ENCODE measurements at places on chromosomes 6 and 20.

GRCh38 chr20:63740070-63740626, 572 bp downstream of the SLC2A4RG start:
- DNase-seq = peak; percentile 29

GRCh38 chr6:6484681-6485080, 103.8 kb upstream of the LY86 start:
- DNase-seq = no peak

GRCh38 chr6:133977983-133978895, 25.2 kb downstream of the TBPL1 start:
- DNase-seq = no peak

DNA sequence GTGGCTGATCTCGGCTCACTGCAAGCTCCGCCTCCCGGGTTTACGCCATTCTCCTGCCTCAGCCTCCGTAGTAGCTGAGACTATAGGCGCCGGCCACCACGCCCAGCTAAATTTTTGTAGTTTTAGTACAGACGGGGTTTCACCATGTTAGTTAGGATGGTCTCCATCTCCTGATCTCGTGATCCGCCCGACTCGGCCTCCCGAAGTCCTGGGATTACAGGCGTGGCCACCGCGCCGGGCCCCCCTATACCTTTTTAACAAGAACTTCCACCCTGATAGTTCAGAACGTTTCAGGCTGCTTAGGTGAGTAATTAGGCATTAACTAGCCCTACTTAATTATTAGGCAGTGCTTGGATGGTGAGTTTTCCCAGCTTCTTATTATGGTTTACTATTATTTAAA, 552.5 kb downstream of the BCKDHB start:
- no peak for DNase-seq

DNA sequence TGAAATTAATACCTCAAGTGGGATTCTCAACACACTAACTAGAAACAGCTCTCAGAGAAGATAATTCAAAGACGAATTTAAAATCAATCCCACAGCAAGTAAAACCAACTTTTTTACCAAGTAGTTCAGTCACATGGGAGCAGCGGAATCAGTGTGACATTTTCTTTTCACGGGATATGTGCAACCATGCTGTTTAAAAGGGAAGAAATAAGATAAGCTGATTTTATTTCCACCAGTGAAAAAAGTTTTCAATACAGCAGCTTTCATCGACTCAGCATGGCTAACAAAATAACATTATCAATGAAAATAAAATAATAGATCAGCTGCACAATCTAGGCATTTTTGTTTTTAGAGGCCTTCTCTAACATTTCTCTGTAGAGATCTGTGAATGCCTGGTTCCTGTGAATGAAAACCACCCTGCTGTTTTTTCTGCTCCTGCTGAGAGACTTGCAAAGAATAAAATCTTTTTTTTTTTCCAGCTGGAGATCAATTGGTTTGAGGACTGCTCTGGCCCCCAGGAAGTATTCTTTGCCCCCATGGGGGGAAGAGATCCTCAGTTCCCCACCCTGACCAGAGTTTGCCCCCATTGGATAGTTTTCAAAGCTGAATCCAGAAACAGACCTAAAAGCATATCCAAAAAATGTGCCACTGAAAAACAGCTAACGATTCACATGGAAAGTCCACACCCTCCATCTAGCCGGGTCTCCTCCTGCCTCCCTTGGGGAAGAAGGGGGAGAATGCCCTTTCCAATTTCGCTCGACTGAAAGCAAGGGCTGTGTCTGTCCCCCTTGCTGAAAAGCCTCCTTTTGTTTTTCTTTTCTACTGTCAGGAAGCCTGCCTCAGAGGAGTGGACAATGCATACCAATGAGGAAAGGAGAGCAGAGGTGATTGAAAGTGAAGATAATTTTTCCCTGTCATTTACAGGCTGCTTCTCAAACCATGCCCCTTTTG, 317.6 kb downstream of the PRKN start:
- no peak for DNase-seq

- no peak for DNase-seq
Observed at GRCh38 chr6:25627001-25627400, 25.0 kb upstream of the SCGN start.

GRCh38 chr6:70538376-70538775, 28.4 kb upstream of the SDHAF4 start:
- DNase-seq = no peak

GRCh38 chr6:93177918-93178317, 241.4 kb downstream of the EPHA7 start:
- no peak for DNase-seq

- DNase-seq = no peak
Observed at GRCh38 chr6:151289399-151290007, 49.7 kb downstream of the AKAP12 start.

DNA sequence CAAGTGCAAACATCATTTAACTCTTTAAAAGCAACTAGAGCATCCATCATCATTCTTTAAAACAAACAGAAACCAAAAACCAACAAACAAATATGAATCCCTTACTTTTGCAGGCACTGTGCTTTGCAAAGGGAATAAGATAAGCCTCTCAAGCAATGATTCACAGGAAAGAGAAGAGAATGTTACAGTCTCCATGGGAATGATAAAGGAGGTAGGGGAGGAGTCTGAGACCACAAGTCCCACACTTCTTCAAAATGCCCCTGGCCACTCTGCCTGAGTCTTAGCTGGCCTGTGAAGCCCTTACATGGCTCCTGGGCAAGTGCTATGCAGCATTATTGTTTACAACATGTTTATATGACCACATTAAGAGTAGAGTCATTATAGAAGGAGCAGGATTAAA, 257.7 kb upstream of the MARCKS start:
- no peak for DNase-seq

GRCh38 chr6:88698661-88699060, 264.8 kb downstream of the RNGTT start:
- no peak for DNase-seq

DNA sequence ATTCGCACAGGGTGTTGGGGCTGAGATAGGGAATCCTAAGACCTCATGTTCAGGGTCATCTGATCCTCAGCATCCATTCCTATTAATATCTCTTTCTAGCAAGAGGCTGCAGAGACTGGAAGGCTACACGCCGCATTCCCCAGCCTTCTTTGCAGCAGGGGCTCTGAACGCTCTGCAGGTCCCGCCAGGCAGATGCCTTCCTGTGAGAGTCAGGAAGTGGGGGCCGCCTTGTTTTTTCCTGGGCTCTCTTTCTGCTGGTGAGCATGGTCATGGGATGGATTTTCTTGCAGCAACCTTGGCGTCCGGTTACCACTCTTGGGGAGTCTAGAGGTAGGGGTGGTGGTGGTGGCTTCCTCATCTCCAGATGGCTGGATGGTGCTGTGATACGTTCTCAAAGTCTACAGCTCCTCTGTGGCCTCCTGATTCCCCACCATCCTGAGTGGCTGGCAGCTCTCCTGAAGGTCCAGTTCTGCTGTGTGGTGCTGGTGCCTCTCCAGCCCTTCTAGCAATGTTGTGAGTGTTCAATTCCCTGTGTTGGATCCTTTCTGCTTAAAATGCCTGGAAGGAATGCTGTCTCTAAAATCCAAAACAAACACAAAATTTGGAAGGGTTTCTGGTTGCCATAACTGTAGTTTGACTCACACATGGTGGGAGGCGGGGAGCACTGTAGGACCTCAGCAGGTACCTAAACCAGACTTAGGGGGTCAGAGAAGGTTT, 111.9 kb downstream of the CEBPB start:
- DNase-seq = no peak

DNA sequence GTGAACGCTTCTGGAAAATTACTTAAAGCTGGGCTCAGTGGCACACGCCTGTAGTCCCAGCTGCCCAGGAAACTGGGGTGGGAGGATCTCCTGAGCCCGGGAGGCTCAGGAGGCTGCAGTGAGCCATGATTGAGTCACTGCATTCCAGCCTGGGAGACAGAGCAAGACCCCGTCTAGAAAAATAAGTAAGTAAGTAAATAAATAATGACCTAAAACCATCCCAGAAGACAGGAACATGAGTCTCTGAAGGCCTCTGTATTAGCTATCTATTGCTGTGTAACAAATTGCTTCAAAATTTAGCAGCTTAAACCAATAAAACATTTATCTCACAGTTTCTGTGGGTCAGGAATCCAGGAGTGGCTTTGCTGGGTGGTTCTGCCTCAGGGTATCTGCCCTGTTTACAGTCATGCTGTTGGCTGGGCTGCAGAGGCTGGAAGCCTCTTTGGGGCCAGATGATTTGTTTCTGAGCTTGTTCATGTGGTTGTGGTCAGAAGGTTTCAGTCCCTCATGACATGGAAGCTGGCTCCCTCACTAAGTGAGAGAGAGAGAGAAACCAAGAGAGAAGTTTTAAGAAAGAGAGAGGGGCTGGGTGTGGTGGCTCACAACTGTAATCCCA, 48.4 kb upstream of the NCOA3 start:
- no peak for DNase-seq

GRCh38 chr20:51987812-51988211, 185.5 kb upstream of the SALL4 start:
- DNase-seq = no peak

GRCh38 chr6:55902796-55903195, 27.4 kb upstream of the BMP5 start:
- no peak for DNase-seq

GRCh38 chr6:14286144-14286543, 168.6 kb downstream of the CD83 start:
- no peak for DNase-seq

DNA sequence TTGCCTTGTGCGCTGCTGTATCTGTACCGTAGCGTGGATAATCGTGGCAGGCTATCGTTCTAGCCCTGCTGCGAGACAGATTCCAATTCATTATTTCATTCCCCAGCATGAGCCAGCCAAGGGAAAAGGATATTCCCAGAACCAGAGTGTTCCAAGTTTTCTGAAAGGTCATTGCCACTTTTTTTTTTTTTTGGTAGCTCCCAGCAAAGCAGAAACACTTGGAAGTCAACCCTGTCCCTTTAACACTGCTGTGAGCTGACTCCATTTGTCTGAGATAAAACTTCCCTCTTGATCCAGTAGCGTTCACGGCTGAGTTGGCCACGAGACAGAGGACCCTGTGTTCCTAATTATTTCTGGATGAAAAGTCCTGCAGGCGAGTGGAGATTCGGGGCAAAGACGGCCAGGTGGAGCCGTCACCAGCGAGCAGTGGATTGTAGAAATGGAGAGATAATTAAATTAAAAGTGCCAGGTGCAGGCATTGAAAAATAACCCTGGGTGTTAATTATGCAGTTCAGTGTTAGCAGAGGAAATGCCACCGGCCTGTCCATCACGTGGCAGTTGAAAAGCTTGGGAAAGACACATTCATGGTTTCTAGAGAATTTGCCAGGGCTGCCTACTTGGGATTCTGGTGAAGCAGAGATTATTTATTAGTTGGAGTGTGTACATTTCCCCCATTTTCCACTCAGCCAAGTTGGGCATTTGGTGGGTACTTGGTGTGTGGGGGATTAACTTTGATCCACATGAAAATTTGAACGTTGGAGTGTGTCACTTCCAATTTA, 164.2 kb downstream of the SLC24A3 start:
- no peak for DNase-seq

DNA sequence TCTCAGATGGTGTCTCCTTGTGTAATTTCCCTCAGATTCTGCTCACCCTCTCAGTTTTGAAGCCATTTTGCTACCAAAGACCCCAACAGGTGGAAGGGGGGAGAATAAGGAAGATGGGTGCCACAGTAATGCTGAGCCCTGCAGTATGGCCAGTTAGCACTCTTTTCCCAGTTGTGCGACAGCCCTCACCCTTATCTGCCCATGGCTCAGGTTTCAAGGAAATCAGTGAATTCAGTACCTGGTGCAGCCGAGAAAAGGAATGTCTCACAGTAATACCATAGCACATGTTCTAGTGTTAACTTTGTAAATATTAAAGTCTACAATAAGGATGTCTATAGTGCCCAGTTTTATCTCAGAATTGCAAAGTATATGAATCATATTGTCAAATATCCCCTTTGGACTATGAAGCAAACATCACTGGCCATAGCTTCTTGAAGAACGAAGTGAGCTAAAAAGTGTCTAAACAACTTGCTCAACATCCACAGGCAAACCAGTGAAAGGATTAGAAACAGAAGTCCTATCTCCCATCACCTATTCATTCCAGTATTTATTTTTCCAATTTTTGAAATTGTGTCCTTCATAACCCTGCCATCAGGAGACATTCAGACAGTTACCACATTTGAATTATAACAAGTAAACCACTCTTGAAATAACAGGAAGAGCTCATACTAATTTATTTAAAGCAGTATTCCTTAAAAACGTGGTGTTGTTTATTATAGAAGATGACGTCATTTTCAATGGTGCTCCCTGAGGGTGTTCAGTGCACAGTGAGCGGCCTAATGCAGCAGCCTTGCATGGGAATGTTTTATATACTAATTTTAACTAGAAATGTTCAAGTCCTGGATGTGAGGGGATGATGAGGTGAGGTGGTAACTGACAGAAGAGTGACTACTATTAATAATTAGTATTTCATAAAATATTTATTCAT, 366.2 kb downstream of the TFAP2A start:
- no peak for DNase-seq

GRCh38 chr6:164826831-164827468, 482.5 kb downstream of the C6orf118 start:
- DNase-seq = no peak

- DNase-seq = peak; percentile 69
Observed at GRCh38 chr6:106097411-106098231, 11.5 kb downstream of the PRDM1 start.

Measured in naive B cell (primary cell).